GM03348 (cell line): ENCODE measurements at places on chromosomes 5 and 9.

DNA sequence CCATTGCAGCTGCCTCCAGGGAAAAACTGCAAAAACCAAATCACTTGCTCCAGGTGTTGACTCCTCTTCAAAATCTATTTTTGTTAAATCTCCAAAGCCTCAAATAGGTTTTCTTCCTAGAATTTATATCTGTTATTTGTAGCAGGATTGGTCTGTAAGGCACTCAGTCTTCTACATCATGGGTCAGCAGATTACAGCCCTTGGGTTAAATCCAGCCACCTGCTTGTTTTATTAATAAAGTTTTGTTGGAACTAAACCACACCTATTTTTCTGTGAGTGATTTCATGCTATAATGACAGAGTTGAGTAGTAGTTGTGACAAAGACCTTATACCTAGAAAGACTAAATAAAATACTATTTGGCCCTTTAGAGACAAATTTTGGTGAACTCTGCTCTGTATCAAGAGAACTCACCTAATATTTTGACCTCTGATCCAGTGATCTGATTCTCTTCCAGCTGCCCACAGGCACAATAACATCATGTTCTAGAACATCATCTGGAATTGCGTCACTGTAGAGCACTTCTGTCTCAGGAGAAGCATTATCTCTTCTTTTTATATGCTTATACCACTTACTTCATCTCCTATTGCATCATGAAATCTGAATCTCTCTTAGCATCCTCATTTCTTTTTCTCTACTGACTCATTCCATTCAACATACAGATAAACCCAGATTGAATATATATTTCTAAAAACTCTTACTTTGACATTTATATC is 130.1 kb downstream of the RPS23 start:
- peak; percentile 47 for DNase-seq

- no peak for DNase-seq
Measured at GRCh38 chr5:143331956-143332355, 71.5 kb downstream of the NR3C1 start.

DNA sequence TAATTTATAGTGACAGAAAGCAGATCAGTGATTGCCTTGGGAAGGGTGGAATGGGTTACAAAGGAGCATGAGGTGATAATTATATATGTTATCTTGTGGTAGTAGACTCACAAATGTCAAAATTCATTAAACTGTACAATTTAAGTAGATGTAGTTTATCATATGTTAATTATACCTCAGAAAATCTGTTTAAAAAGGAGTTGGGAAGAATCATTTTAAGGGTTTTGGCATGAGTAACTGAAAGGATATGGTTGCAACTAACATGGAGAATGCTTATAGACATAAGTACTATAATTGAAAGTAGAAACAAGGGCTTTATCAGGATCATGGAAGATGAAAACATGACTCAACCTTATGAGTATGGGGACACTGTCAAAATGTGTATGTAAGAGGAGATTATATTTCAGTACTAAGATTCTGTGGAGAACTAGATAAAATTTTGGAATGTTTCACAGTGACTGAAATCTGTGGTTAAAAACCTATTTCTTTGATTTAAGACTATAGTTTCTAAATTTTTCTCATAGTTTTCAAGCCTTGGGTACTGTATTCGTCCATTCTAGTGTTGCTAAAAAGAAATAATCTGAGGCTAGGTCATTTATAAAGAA is 73.3 kb downstream of the FCHO2 start:
- no peak for DNase-seq

GRCh38 chr5:24059006-24059405 is 551.6 kb downstream of the PRDM9 start:
- DNase-seq: peak; percentile 55
